Stimulated activated CD4-positive, alpha-beta T cell treated with anti-CD3 and anti-CD28 coated beads, Interleukin-1b, Interleukin-23, amount 100 ng/mL, for 48 hours (primary cell): ENCODE measurements at places on chromosomes 7 and 10.

DNA sequence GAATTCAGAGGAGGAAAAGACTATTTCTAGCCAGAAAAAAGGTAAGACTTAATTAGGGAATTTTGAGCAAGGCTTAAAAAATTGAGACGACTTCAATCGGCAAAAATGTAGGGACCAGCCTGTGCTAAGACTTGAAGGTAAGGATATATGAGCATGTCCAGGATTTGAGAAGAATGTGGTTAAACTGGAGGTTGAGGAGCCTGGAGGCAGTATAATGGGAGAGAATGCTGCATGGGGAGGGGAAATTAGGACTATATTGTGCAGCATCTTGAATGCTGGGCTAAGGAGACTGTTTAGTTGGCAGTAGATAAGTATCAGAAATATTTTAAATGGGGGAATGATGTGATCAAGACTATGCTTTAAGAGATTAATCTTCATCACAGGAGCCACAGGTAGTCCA is 53.1 kb upstream of the PCGF5 start:
- DNase-seq = no peak

DNA sequence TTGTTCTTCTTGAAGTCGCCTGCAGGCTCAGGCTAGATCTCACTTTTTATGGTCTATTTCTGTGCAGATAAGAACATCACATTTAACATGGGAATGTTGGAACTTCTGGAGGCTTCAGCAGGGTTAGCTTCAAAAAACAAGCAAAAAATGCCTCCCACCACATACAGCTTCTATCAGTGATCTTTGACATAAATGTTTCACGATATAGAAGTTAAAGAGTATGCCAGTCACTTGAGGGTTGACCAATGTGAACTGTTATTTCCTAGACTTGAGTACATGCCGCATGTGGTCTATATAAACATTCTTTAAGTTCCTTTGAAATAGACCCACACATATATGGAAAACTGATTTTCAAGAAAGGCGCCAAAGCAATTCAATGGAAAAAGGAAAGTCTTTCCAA is 219.2 kb upstream of the KLF14 start:
- no peak for DNase-seq

- DNase-seq = peak; percentile 25
These were observed 246.1 kb downstream of the KLF6 start for GRCh38 chr10:3538656-3539531.

- no peak for DNase-seq
These were observed 163.5 kb downstream of the SH3PXD2A start for GRCh38 chr10:103691723-103692435.

- no peak for DNase-seq
These were observed 5.4 kb downstream of the ADAMTS14 start for GRCh38 chr10:70677620-70678249.
